Activated T-cell treated with anti-CD3 and anti-CD28 coated beads, Interleukin-2, amount 50 U/mL, for 72 hours (primary cell): ENCODE measurements at places on chromosomes 2 and 18. TPM values are rescaled to one million over a fixed set of nuclear protein-coding genes. Genes with fewer than 3 reads are reported as not detected.

GRCh38 chr2:241298673-241299072 lies 16.8 kb downstream of the HDLBP start:
- H3K27ac ChIP-seq, result peak overlapping the region; percentile 83
- DNase-seq, result no peak
- peaks cover 45% of the 10 kb centered on the region for H3K4me1 ChIP-seq
- peaks cover 5% of the 10 kb centered on the region for H3K36me3 ChIP-seq
- H3K4me3 ChIP-seq, result peak overlapping the region; percentile 36
- no peaks in the 10 kb centered on the region for H3K27me3 ChIP-seq

Gene ADRA2B
- total RNA-seq, result 2.1 TPM

DNA sequence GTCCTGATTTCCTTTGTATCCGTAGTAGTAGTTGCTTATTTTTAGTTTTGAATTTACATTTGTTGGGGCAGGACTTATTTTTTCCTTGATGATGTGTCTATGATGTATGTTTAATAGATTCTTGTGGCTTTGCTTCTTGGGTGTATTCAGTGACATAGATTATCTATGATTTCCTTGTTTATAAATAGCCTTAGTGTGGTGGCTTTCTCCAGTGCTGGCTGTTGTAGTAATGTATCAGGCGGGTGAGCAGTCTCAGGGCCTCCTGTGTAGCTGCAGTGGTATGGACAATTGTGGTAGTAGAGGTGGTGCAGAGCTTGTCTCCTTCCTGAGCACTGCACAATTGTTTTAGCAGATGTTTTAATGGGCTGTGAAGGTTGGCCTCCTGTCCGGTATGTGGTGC lies 60.5 kb downstream of the SMCHD1 start:
- H3K4me3 ChIP-seq, result no peak overlapping the region
- H3K36me3 ChIP-seq, result peaks cover 23% of the 10 kb centered on the region
- no peaks in the 10 kb centered on the region for H3K27me3 ChIP-seq
- peak overlapping the region; percentile 87 for H3K27ac ChIP-seq

DNA sequence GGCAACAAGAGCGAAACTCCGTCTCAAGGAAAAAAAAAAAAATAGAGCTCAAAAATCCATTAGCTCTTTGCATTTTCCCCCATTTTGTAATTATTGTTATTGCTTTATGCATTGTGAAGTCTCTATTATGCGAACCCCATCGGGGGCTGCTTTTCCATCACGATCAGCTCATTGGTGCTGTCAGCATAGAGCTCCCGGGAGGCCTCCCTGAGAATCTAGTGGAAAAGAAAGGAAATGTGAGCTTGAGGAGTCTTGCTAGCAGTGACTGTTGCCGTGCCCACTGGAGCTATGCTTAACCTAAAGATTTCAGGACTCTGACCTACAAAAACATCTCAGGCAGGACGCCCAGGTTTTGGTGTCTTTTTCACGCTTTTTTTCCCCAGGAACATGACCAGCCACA lies 102.6 kb upstream of the NDUFV2 start:
- peaks cover 9% of the 10 kb centered on the region for H3K4me1 ChIP-seq
- H3K36me3 ChIP-seq, result peaks cover 3% of the 10 kb centered on the region
- peaks cover 41% of the 10 kb centered on the region for H3K27me3 ChIP-seq
- H3K27ac ChIP-seq, result no peak overlapping the region

Gene C2orf49
- 15.9 TPM for total RNA-seq

DNA sequence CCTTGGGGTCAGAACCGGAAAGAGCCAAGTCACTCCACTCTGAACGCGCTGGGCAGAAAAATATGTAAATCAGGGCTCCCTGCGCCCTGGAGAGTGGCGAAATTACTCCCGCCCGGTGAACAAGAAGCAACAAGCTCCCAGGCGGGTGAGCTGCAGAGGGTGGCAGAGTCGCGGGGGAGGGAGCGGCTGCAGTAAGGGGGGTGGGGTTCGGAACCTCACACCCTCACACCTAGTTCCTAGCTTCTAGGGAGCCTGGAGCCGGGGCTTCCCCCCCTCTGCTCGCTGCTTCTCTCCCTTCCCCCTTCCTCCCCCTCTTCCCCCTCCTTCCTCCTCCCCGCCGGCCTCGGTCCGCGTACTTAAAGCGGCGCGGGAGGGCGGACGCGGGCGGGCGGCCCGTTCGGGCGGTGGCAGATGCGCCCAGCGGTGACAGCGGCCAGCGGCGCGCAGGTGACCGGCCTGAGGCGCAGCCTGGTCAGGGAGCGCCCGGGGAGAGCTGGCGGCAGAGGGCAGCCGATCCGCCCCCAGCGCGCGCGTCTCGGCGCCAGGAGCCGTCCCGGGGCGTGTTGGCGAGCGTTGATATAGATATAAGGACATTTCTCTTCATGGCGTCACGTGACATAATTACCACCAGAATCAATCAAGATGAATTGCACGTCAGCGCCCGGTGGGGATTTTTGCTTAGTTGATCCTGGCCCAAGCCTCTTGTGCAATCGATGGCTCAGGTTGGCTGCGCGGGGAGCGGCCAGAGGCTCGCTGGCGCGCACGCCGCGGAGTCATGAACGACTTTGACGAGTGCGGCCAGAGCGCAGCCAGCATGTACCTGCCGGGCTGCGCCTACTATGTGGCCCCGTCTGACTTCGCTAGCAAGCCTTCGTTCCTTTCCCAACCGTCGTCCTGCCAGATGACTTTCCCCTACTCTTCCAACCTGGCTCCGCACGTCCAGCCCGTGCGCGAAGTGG lies at the start of gene HOXD11:
HOXD11 (plus strand) TSS at position 700 of the 959 bp plus-strand sequence; CDS start at position 776, 76 bp downstream.
- peak within 1 kb of the TSS; percentile 67 for H3K4me3 ChIP-seq
- peaks cover 47% of the 10 kb centered on the region for H3K4me1 ChIP-seq
- H3K27ac ChIP-seq, result peak within 1 kb of the TSS; percentile 12
- H3K27me3 ChIP-seq, result peaks cover 78% of the 10 kb centered on the region

DNA sequence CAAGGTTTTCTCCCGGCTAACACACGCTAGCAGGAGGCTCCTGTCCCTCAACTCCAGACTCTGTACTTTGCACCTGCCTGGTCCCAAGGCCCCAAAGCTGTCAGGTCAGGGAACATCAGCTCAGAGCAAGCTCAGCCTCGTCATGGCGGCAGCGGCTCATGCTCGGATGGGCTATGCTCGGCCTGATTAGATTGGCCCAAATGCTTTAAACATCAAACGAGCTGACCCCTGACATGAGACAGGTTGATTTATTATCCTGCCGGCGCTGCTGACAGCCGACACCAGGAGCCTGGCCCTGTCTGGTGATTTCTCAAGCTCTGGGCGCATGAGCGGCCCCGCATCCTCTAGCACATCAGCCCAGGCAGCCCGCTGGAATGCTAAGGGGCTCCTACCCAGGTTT lies 436.4 kb downstream of the EIPR1 start:
- H3K27me3 ChIP-seq, result no peaks in the 10 kb centered on the region
- peaks cover 4% of the 10 kb centered on the region for H3K36me3 ChIP-seq
- H3K4me1 ChIP-seq, result no peaks in the 10 kb centered on the region

Gene GAREM2
- 1.9 TPM for total RNA-seq

DNA sequence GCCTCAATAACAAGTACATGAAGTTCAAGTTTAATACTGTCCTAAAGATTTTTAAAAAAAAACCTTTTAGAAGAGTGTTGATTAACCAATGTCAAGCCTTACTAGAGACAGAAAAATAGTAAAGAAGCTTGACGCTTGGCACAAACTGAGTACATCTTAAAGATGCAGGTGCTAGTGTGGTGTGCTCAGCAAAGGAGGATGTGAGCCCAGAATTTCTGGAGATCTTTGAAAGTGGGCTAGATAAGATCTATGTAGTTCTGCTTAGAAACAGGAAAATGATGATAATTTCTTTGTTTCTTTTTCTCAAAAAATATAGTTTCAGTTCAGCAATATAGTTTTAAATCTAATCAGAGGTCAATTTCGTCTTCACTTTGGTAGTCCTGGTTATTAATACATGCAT lies 118.3 kb upstream of the KLHL14 start:
- H3K27me3 ChIP-seq, result no peaks in the 10 kb centered on the region
- no peaks in the 10 kb centered on the region for H3K36me3 ChIP-seq
- no peaks in the 10 kb centered on the region for H3K4me1 ChIP-seq
- no peak overlapping the region for H3K27ac ChIP-seq
